Kidney tubule cell (primary cell): ENCODE measurements at places on chromosomes 2 and 18.

DNA sequence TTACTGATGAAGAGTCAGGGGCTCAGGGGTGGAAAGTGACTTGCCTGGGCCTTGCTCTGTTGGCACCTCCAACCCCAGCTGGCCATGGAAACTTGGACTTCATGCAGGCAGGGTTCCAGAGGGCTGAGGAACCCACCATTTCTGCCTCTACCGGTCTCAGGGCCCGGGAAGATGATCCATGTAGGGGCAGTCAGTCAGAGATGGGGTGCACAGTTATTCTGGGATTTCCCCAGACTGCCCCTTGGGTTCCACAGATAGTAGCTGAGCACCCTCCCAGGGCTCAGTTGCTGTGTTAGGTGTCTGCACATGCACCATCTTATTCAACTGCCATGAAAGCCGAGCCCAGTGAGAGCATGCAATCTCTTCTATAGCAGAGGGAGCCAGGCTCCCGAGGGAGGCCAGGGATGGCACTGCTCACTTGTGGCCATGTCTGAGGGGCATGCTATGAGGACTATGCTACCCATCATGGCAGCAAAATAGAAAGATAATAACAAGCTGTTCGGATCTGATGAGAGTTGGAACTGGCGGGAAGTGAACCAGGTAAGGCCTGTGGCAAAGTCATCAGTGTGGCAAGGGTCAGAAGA lies 37.3 kb downstream of the RHOB start:
- DNase-seq = no peak

GRCh38 chr18:23702606-23703005 lies 13.4 kb downstream of the LAMA3 start:
- DNase-seq = no peak

GRCh38 chr2:223469270-223470046 lies 132.7 kb downstream of the SCG2 start:
- peak; percentile 100 for DNase-seq

DNA sequence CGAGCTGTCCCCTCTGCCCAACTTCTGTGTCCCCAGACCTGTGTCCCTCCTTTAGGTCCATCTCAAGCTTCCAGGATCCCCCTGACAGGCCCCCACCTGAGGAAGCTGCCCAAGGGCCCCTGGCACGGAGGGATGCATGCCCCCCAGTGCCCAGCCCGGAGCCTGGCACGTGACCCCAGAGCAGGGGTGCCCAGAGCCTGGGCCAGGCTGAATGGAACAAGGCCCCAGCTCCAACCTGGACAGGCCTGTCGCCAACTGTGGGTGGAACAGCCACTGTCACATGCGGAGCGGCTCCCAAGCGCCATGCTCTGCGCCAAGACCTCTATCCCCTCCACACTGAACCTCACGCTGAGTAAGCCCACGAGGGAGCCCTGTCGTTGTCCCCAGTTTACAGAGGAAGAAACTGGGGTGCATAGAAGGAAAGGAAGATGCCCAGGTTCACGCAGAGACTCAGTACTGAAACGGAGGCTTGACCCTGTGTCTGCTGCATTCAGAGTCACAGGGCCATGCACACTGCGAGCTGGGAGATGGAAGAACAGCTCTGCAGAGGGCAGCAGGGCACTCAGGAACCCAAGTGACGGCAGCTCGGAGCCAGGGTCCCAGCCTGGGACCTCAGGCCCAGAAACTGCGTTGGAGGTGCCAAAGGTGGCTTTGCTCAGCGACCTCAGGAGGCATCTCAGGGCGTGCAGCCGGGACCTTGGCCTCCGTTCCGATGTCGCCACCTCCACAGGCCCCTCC lies 5.5 kb upstream of the ECEL1 start:
- no peak for DNase-seq
